ENCODE measurements at places on chromosomes 6 and 20.
A peak's percentile ranks its signal among the peaks of the same experiment; 100 is the strongest.

DNA sequence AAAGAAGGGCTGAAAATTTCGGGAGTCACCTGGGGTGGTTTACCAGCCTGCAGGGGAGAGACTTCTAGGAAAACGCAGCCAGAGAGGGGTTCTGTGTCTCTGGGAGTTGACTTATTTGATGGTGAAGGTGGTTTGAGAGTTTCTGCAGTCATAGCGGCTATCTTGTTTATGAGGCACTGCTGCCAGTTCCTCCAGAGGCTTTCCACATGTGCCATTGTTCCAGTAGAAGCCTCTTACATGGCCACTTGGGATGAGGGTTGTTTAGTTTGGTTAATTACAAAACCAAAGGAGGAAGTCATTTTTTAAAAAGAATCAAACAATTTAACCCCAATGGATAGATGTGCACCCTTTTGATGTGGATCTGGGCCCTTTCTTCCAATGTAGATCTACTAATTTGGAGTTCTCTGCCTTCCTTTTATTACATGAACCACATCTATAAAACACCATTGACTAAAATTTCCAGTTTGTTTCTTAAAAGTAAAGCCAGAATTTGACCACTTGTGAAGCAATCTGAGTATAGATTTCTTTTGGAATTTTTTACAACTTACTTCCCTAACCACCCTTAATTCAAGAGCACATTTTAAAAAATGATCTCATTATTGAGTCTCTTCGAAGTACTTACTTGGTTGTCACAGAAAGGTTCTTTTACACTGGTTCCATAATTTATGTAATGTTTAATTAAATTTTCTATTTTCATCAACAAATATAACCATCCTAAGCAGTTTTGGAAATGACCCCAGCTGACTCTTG, 97.6 kb downstream of the TCP11 start:
- no peak for DNase-seq

- DNase-seq, result no peak
Observed at GRCh38 chr6:17466707-17467106, 73.3 kb downstream of the CAP2 start.

- no peak for DNase-seq
Observed at GRCh38 chr6:5135788-5136376, 50.7 kb downstream of the PPP1R3G start.

GRCh38 chr6:24149296-24149695, 23.3 kb downstream of the NRSN1 start:
- DNase-seq, result no peak

DNA sequence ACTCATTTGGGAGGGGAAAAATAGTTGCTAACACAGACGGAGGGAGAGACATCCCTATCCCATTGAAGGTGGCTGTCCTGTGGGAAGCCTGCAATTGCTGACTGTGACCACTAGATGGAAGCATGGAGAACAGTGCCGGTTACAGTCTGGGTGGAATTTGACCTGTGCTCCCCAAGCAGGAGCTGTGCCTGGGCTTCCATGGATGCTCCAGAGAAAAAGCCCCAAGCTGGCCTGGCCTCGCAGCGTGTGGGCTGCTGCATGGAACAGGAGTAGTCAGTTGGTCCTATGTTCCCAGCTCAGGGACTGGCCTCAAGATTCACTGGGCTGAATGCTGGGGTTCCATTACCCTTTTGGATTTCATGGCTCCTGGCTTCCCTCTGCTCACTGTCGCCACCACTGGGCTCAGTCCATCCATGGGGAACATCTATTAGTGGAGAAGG, 116.3 kb upstream of the CHD6 start:
- DNase-seq, result peak; percentile 8

GRCh38 chr6:39029156-39030011, 19.2 kb upstream of the GLP1R start:
- DNase-seq, result no peak

DNA sequence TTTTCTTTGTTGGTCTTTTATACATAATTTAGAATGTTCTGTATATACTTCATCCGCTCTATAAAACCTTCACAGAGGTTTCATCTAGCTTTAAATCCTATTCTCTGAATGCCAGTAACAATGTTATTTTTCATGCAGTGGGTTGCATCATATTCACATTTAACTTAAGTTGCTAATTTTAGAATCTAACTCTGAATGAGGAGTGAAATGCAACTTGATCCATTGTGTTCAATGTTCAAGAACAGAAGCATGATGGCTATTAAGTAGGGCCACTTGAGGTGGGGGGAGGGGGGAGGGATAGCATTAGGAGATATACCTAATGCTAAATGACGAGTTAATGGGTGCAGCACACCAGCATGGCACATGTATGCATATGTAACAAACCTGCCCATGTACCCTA, 224.5 kb downstream of the NKAIN2 start:
- no peak for DNase-seq

DNA sequence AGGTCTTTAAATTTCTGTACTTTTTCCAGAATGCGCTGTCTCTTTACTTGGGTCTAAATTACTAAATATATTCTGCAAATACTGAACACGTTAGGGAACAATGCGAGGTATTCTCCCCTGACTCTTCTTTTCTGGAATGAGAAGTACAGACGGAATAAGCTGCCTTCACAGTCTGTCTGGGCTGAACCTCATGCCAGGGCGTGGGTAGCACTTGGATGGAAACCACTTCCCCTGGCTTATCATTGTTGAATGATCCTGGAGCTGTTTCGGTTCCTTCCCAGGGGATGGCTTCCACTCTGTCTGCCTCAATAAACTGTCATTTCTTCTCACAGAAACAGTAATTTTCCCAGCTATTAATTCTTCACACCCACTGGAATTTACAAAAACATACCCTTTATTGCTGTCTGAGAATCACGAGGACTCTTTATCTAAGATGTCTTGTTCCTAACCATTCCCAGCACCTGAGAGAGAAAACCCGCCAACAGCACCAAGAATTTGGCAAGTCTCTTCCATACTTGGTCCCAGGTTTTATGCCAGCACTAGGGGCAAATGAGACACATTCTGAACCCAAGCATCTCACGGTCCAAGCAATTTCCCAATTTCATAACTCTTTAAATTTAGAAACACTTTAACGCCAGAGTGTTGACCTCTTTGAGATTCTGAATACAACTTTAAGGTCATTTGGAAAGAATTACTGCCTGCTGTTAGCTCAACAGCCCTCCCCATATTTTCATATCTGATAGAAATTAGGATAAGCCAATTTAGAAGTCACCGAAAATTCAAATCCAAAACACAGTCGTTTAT, 43.2 kb upstream of the ADGRF5 start:
- no peak for DNase-seq

DNA sequence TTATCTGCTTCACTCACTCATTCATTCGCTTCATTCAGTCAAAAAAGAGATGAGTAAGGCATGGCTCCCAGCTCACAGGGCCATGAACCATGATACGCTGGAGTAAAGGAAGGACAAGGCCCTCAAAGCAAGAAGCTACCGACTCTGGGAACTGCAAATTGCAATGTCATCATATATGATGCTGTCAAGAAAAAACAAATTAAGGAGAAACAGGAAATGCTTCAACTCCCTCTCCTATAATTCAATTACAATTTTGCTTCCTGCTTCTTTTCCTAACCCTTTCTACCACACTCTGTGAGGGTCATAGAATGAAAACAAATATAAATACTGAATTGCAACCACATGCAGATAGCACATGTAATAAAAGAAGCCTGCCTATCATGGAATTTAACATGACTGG, 725.7 kb upstream of the FLRT3 start:
- DNase-seq, result no peak

GRCh38 chr6:159044899-159045727, at the start of gene TAGAP:
Gene TAGAP, minus strand, starts transcription at chr6:159044991. Its CDS starts 845 bp downstream, at chr6:159044146.
- no peak for DNase-seq

DNA sequence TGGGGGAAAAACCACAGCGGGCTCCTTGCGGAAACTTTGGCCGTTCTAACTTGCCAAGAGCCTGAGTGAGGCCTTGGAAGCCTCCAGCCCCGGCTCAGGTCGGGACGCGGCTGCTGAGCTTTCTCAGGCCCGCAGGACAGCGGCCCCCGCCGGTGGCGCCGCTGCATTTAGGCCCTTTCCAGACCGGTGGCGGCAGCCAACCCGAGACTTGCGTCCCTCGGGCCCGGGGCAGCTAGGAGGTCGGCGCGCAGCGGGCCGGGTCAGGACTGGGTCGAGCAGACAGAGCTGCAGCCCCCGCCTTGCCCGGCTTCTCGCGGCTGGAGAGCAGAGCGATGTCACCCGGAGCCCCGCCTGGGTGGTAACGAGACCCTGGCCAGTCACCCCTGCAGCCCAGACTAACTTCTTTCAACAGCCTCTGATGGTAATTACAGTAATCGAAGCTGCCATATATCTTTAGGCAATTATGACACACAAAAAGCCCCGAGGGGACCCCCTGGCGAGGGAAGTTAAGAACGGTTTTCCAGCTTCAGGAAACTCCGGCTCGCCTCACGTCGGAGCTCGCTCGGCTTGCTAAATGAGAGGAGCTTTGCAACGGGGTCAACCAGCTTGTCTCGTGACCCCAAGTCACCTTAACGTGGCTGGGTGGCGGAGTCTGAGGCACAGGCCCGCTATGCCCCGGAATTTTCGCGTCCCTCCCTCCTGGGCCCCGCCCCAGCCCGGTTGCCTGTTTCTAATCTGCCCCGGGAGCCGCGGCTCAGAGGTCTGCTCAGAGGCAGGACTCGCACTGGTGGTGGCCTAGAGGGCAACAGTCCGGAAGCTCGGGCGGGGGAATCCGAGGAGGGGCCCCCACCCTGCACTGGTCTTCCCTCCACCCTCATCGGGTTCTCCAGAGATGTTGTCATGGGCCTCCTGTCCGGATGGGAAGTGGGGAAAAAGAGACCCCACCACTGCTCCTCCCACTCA, 3.0 kb downstream of the NR2E1 start:
- no peak for DNase-seq

DNA sequence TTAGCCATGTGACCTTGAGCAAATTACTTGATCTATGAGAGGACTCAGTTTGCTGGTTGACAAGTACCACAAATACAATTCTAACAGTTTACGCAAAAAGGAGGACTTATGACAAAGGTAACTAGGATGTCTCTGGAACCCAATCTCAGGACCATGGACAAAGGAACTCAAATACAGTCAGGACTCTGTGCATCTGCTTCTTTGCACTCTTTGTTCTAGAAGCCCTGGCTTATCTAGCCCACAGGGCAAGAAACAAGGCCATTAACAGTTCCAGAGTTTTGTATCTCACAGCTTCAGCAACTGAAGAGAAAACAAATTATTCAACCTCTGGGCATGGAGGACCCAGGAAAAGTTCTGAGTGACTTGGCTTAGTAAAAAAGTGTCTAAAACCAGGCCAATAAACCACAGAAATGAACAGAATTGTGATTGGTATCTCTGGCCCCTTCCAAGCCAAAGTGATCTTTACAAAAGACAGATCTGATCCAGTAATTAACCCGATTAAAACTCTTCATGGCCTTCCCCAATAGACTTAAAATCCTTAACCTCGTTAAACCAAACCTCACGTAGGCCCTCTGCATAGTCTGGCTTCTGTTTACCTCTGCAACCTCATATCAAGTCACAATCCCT, 5.9 kb downstream of the WASF1 start:
- DNase-seq, result no peak

DNA sequence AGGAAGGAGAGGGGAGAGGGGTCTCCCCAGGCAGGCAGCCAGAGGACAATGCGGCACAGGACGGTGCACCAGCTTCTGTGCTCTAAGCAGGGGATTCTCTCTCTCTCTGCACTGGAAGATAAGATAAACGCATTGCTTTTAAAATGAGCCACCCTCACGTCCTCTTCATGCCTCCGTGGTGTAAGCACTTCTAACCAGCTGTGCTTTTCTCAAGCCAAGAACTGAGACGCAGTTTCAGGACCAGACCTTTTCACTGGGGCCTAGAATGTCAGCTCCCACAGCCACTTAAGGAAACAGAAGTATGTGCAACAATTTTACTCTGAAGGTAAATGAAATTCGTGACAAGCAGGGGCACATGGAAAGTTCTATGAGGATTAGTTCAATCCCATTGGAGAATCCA, 82.4 kb downstream of the PSMB1 start:
- DNase-seq, result no peak

- no peak for DNase-seq
Observed at GRCh38 chr20:52402950-52403349, 211.4 kb upstream of the ZFP64 start.

DNA sequence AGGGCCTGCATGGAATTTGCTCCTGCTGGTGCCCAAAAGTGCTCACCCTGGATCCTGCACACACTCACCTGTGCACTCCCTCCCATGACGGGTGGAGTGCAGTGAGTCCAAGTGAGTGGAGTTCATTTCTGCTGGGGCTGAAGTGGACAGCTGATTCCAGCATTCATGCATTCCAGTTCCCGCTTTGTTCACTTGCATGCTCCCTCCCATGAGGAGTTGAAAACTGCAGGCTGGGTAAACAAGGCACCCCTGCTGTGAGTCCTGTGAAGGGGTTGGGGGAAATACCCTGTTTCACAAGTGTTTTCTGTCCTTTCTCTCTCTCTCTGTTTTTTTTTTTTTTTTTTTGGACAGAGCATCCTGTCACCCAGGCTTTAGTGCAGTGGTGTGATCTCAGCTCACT, 454.1 kb upstream of the NOX3 start:
- no peak for DNase-seq

DNA sequence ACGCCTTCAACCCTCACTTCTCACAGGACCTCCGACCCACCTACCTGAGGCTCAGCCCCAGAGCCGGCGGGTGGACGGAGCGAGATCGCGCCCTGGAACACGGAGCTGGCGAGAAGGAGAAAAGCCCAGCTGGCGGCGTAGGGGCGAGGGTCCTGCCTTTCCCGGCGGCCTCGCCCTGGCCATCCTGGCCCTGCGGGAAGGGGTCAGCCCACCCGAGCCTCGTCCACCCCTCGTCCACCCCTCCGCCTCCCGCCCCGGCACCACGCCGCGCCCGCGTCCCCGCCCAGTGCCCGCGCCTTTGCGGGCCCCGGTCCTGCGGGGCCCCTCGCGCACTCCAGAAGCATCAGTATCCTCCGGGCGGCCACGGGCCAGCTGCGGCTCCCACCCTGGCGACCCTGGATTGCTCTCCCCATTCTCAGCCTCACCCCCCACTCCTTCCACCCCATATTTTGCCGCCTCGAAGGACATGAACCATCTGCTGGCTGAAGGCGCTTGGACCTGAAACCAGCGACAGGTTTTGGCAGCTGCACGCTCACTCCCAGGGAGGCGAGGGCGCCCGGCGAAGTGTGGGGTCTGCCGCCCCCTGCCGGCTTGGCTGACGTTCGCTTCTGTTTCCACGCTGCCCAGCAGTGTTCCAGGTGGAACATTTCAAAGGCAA, 65.1 kb downstream of the PLG start:
- no peak for DNase-seq

GRCh38 chr6:128573036-128573435, 52.6 kb upstream of the PTPRK start:
- no peak for DNase-seq

GRCh38 chr6:54366667-54367327, 58.6 kb downstream of the TINAG start:
- no peak for DNase-seq

DNA sequence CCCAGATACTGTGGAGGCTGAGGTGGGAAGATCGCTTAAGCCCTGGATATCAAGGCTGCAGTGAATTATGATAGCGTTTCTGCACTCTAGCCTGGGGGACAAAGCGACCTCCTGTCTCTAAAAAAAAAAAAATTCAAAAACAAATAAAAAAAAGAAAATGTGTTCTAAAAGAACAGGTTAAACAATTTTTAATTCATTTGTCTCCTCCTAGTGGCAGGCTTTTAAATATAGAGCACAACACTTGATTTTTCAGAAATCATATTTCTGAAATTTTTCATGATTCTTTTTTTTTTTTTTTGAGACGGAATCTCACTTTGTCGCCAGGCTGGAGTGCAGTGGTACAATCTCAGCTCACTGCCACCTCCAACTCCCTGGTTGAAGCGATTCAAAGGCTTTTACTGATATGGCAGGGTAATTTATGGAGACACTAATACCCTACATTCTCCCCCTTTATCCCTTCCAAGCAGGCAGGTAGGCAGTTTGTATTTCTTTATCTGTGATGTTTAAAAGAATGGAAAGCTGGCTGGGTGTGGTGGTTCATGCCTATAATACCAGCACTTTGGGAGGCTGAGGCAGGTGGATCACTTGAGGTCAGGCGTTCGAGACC, 8.7 kb upstream of the GTF3C6 start:
- no peak for DNase-seq

Data from stromal cell of bone marrow (primary cell).